ENCODE measurements at places on chromosomes 11 and 22. TPM values are rescaled to one million over a fixed set of nuclear protein-coding genes. Genes with fewer than 3 reads are reported as not detected.

LDHAL6A gene
- not detected for total RNA-seq

VSIG10L2 gene
- total RNA-seq: 0.18 TPM

APOA4 gene
- not detected for total RNA-seq

SHANK2 gene
- total RNA-seq: 55.4 TPM

CHST1 gene
- total RNA-seq: 1.8 TPM

APOA1 gene
- total RNA-seq: 1.2 TPM

MYBPC3 gene
- 1.0 TPM for total RNA-seq

FGF3 gene
- total RNA-seq: not detected

DNA sequence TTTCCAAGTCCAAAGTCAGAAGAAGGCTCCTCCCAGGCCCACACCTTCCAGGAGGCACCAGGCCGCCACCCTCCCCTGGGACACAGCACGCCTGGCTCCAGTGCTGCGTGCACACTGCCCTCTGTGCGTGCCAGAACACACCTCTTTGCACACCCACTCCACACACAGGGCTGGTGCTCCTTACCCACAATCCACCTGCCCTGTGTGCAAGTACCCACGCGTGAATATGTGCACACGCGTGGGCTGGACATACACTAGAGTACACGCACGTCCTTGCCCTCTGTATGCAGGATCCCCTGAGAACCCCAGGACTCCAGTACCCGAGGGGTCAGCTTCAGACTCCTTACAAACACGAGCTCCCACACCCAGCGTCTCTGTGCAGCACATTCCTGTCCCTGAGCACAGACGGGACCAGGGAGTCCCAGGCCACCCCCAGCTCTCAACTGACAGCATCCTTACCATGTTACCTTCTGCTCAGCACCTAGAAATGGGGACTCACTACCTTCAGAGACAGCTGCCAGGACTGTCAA lies 2.8 kb downstream of the DUSP8 start:
- DNase-seq: no peak

- no peak for DNase-seq
These were observed 118.7 kb downstream of the C11orf58 start for GRCh38 chr11:16857186-16857585.

DNA sequence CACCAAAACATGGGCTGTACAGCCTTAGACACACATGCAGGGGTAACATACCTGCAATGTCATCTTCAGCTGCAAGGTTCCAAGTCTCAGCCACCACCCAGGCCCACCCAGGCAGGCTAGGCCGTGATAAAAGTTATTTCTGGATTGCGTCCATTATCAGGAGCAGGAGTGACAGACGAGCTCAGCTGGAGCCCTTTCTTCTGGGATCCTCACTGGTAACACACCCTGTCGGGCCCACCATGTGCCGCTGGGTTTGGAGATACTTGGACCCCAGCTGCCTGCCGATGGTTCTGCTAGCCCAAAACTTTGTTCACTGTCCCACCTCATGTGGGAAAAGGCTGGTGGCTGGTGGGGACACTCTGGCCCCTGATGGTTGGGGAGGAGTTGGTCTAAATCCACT lies 24.8 kb downstream of the TMPRSS5 start:
- DNase-seq: no peak

DNA sequence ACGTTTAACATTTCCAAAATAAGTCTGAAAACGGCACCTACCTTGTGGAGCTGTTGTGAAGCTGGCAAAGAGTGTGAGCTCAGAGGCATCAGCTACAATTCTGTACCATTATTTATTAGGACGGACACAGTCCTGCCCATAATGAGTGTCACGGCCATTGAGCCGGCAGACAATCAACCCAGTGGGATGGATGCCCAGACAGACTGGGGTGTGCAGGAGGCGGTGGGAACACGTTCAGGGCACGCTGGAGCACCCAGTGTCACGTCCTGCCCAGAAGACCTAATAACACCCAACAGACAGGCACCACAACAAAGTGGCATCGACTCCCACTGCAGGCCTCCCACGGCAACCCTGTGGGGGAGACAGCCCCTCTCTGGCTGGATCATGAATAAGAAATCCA lies 34.5 kb downstream of the TPST2 start:
- DNase-seq: no peak

- peak; percentile 57 for DNase-seq
These were observed 19.7 kb downstream of the CTR9 start for GRCh38 chr11:10770626-10771254.

DNA sequence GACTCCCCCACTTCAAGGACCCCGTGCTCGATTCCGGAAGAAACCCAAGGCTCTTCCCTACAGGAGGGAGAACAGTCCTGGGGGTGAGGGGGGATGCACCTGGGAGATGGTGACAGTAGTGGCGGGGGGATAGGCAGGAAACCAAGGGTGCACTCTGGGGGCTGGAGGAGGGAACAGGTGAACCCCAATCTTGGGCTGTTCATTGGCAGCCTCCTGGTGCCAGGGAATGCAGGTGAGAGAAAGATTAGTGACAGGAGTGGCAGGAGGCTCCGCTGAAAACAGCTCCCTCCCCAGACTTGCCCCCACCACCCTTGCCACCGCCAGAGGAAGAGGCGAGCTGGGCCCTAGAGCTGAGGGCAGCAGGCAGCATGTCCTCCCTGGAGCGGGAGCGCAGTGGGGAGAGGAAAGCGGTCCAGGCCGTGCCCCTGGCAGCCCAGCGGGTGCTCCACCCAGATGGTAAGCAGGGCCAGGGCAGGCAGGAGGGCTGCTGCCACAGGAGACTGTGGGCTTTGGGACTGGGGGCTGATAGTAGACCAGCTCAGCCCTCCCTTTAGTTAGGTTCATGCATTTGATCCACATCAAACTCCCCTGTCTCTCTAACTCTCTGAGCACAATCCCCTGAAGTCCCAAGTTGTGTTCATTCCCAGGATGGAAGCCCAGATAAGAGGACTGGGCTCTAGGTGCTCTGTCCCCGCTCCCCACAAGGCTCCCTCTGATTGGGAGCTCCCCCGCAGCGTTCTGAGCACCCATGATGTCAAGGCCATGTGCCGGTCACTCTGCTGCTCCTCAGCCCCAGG lies 14.5 kb downstream of the ROBO3 start:
- DNase-seq: no peak

DNA sequence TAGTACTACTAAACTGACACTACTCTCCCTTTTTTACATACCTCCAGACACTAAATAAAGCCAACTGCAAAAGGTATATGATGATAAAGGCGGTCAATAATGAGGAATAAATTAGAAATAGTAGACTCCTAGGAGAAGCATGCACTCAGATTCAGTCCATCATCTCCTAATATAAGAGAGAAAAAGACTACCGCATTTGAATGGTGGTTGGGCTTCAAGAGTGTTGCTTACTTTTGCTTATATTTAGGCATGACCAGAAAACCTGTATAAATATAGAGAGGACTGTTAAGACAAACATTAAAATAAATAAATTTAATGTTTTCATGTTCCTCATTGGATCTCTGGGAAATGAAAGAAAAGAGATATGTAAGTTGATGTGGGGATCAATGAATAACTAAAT lies 1137.0 kb downstream of the FAM181B start:
- no peak for DNase-seq

GRCh38 chr22:23210428-23211170 lies 30.3 kb downstream of the BCR start:
- DNase-seq: no peak

GRCh38 chr11:132962041-132962440 lies 570.3 kb downstream of the OPCML start:
- no peak for DNase-seq

- no peak for DNase-seq
These were observed 238.7 kb upstream of the ANO3 start for GRCh38 chr11:26093206-26093605.

DNA sequence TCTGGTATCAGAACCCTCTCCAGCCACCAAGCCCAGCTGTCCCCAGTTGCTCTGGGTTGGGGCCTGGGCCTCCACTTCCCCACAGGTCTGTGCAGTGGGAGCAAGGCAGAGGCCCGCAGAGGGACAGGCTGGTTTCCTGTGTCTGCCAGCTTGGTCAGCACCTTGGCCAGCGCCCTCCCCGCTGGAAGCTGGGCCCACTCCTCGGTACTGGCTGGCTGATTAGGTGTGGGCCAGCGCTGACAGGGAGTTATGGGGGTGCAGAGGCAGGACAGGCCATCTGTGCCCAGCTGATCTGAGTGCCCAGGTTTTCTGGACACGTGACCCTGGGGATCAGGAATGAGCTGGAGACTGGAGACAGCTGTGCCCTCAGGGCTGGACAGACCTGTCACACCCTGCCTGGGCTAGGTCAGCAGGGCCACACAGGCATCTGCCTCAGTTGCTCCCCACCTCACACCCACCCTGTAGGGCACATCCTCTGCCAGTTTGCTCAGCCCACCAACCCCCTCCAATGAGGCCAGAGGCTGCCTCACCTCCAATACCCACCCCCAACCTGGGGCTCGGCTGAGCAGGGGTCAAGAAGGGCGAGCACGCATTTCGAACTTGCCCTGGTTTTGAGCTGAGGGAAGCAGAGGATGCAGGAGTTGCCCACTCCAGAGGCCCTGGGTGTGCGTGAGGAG lies 175.3 kb downstream of the IGLL1 start:
- peak; percentile 91 for DNase-seq

GRCh38 chr22:44217346-44217745 lies 36.6 kb downstream of the PARVG start:
- no peak for DNase-seq

DNA sequence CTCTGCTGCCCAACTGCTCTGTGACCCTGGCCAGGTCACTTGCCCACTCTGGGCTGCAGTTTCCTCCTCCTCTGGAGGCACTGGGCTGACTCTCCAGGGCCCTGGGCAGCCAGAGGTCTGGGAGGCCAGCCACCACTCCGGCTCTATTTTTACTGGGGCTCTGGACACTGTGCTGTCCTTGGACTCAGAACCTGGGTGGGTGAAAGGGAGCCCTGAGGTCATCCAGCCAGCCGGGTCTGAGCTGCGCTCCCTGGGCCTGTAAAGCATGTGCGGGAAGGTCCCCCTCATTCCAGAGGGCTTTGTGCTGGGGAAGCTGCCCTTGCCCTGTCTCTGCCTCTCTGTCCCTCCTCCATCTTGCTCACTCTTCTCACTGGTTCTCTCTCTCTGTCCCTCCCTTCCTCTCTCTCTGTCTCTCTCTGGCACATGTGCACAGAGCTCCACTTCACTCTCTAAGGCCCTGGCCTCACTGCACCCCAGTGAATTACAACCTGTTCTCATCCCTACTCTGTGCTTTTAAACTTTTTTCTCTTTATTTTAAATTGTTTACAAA lies 24.6 kb downstream of the MB start:
- no peak for DNase-seq

DNA sequence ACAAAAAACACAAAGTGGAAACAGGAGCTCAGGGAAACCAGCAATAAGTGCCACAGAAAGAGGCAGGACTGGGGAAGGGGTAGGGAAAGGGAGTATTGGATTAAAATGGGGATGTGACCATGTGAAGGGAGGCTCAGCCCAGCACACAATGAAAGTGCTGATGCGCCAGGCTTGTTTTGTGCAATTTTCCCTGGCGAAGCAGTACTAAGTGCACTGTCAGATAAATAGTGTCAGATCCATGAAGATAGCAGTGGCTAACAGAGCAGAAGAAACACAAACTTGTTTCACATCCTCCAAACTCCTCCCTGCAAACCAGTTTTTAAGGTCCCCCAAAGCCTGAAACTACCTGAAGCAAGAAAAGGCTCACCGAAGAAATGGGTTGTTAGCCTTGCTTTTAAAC lies 50.7 kb upstream of the RAPSN start:
- peak; percentile 26 for DNase-seq

DNA sequence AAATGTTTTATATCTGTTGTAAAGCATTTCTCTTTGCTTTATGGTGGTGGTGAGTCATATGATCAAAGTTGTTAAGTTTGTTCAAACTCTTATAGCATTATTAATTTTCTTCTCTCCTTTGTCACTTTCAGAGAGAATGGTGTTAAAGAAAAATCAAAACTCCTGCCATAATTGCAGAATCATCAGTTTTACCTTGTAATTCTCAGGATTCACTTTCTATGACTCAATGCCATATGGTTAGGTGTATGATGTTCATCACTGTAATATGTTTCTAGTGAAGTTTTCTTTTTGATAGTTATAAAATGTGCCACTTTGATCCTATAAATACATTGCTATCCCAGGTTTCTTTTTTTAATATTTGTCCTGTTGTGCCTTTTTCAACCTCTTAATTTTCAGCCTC lies 13.7 kb upstream of the KDM4E start:
- no peak for DNase-seq

DNA sequence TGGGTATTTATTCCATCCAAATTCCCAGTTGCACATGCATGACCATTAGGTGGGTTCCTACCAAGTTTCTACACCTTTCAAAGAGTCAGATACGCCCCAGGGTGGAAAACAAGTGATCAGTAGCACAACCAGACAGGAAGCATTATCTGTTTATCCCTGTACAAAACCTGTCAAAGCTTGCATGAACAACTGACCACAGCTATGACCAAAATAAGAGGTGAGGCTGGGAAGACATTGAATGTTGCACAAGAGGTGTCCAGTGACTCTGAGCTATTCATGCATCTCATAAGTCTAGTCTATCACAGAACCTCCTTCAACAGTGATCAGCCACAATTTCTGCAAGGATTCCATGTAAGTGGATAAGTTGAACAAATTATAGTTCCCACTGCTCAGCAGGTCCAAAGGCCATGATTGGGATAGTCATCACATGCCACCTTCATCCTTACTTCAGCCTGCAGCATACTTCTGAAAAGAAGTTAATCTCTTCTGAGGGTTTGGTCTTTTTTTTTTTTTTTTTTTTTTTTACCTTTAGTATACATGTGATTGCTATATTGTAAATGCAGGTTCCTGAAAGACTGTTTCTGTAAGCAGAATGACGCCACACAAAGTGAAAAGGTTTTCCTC lies 28.0 kb upstream of the TMEM45B start:
- DNase-seq: no peak

GRCh38 chr11:77413850-77414460 lies 59.9 kb downstream of the PAK1 start:
- DNase-seq: no peak

- no peak for DNase-seq
These were observed 336.1 kb downstream of the CTTN start for GRCh38 chr11:70734379-70734778.

DNA sequence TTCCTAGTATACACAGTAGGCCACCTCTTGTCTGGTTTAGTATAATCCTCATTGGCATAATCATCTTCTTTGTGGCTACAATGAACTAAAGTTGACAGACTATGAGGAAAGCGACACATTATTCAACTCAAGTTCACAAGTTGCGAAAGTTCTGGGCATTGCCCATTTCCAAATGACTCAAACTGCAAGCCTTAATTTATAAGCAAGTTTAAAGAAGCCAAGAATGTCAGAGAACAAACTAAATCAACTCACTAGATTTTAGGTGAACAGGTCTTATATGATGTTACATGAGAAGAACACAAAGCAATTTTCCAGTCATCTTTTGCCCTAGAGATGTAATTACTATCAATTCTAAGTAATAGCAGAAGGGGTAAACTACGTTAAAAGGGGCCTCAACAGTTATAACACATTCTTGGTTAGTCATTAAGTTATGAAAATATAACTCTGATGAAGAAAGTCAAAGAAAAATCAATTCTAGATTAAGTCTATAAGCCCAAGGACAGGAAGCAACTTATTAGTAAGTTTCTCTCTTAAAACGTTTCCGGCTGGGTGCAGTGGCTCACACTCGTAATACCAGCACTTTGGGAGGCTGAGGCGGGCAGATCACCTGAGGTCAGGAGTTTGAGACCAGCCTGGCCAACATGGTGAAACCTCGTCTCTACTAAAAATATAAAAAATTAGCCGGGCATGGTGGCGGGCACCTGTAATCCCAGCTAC lies 21.5 kb downstream of the PICALM start:
- DNase-seq: no peak

Measured in lung (tissue), 17 donors.